ENCODE measurements at places on chromosomes 4 and X.

DNA sequence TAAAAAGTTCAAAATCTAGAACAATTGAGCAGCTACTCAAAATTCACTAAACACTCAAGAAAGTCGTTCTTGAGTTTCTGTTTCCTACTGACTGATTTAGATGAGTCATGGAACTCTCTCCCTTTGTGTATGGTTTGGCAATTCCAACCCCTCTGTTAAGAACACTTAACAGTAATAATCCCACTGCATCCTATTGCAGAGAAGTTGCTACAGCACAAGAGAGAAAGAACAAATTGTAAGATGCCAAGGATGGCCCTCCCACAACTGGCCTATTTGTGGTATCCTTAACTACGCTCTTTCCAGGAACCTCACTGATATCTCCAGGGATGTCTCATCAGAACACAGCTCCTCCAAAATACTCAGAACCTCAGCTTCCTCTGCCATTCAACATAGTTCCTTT is 701.8 kb upstream of the TENM3 start:
- DNase-seq, result peak; percentile 54

- peak; percentile 30 for DNase-seq
These were observed 97.8 kb downstream of the ZNF674 start for GRCh38 chrX:46447384-46447783.

GRCh38 chr4:176320976-176321361 is 1.2 kb downstream of the SPCS3 start:
- DNase-seq, result peak; percentile 27

- DNase-seq, result peak; percentile 49
These were observed 904 bp upstream of the WDR1 start for GRCh38 chr4:10117359-10118047.

DNA sequence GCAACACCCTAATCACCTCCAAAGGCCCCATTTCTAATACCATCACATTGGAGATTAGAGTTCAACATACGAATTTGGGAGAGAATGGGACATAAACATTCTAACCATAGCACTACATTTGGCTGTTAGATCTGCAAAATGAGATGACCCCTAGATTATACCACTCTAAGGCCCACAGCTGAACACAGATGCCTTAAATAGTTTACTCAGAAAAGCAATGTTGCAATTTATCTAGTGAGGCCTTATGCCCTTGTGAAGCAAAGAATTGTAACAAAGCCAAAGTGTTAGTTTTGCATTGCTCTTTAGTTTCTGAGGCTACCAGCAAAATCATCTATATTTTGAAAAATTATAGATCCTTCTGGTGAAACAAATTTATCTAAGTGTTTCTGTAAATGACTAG is 31.6 kb upstream of the ARHGEF6 start:
- DNase-seq, result no peak

- DNase-seq, result peak; percentile 85
These were observed at the start of gene G6PD for GRCh38 chrX:154546354-154547244. TSS of gene G6PD (minus strand) at chrX:154546846. CDS start at chrX:154546155, 691 bp downstream.

- DNase-seq, result no peak
These were observed 33.2 kb downstream of the SAT1 start for GRCh38 chrX:23816179-23816578.

DNA sequence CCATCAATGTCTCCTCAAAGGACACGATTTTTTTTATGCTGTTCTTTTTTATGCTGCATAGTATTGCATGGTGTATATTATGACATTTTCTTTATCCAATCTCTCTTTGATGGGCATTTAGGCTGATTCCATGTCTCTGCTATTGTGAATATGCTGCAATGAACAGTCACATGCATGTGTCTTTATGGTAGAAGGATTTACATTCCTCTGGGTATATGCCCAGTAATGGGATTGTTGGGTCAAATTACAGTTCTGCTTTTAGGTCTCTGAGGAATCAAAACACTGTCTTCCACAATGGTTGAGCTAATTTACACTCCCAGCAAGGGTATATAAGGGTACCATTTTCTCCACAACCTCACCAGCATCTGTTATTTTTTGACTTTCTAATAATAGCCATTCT is 113.9 kb downstream of the GRIA3 start:
- DNase-seq, result no peak

- no peak for DNase-seq
These were observed 179.7 kb downstream of the STIM2 start for GRCh38 chr4:27040356-27040755.

DNA sequence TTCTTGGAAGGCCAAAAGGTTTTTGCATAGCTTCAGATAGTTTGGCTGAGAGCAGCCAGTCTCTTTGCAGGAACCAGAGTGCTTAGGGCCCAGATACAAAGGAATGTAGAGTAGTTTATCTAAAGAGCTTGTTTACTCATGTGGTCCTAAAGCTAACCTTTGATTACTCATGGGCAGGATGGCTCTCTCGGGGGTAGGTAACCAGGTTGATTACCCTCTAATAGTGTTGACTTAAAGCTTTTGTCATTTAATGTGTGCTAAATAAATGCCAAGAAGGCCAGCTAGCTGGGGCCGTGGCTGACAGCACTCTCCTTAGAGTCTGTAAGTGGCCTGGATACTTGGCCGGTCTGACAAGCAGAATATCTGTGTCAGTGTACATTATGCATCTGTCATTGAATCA is 69.7 kb upstream of the MAGEB16 start:
- no peak for DNase-seq

GRCh38 chrX:28127662-28128061 is 146.4 kb upstream of the DCAF8L1 start:
- no peak for DNase-seq

GRCh38 chrX:130216320-130216719 is 44.6 kb downstream of the RAB33A start:
- DNase-seq, result peak; percentile 6

DNA sequence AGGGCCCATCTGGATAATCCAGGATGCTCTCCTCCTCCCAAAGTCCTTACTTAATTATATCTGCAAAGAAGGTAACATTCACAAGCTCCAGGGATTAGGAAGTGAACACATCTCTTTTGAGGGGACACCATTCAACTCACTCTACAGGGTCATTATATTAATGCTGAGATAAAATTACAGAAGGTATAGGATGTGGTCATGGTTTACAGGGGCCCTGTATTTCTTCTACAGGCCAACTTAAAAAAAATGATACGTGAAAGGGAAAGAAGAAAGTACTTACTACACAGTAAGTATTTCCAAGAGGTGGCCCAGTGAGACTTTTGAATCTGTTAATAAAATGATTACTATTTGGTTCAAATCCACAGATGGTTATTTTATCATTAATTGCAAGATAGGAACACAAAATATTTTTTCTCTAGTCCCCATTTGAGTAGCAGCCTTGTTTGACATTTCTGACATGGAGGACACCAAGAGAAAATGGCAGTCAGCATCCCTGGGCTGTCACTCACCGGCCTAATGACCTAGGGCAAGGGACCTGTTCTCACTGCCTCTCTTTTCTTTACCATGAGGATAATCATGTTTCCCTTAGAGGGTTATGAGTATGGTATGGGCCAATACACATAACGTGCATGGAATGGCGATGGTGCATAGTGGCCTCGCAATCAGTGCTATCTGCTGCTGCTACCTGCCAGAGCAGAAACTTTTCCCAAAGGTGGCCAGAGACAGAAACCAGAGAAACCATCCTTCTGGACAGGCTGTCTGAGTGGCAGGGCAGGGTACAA is 140.5 kb downstream of the PTTG2 start:
- no peak for DNase-seq

- no peak for DNase-seq
These were observed 942.7 kb upstream of the NDST4 start for GRCh38 chr4:116055857-116056827.

DNA sequence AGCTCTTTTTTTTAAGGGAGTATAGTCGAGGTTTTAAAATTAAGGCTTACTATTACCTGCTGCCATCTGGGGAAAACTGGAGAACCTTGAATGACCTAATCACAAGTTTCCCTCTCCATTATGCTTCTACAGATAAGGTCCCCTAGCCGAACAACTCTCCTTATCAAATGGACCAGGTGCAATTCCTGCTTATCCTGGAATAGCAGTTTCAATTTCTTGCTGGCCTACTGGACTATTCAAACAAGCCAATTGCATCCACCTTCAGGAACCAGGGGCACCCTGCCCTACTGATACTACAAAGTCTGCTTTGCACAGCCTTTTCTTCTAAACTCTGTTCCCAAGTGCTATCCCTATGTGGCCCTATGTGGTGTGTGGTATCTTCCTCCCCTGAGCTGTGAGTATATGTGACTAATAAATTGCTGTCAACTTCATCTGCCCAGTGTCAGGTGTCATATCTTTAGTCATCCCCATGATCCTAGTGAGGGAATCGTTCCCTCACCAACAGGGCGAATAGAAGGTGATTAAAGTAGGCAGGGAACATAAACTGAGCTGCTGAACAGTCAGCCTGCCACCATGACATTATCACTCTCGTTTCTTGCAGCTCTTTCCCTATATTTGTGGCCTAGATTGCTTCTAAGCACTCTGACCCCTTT is 128.5 kb downstream of the ATG4A start:
- DNase-seq, result no peak

- DNase-seq, result no peak
These were observed 17.2 kb upstream of the MRPL1 start for GRCh38 chr4:77845400-77845799.

- DNase-seq, result no peak
These were observed 522.5 kb upstream of the AGA start for GRCh38 chr4:177964693-177965168.

- DNase-seq, result no peak
These were observed 1429.2 kb upstream of the AGA start for GRCh38 chr4:178871476-178871875.

DNA sequence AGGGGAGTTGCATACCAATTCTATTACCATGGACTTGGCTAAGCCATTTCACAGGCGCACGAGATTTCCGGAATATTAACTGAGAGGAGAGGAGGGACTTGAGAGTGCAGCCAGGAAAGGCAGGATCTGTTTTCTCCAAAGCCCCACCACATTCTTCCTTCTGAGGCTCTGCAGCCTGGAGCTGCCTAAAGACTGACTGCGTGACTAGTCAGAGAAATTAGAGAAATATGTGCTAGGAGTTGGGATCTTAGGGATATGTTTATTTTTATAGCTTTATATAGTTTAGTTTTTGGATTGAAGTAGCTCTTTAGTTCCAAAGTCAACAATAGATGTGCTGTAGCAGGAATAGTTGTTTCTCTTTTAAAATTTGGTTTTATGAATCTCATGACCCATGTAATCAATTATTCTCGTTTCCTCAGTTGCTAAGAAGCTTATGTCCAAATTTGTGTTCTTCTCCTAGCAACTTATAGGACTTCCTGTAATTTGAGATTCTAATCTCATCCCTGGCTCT is 300.1 kb upstream of the DDX53 start:
- DNase-seq, result peak; percentile 5

- no peak for DNase-seq
These were observed 115.7 kb upstream of the MAP3K15 start for GRCh38 chrX:19630776-19631707.

DNA sequence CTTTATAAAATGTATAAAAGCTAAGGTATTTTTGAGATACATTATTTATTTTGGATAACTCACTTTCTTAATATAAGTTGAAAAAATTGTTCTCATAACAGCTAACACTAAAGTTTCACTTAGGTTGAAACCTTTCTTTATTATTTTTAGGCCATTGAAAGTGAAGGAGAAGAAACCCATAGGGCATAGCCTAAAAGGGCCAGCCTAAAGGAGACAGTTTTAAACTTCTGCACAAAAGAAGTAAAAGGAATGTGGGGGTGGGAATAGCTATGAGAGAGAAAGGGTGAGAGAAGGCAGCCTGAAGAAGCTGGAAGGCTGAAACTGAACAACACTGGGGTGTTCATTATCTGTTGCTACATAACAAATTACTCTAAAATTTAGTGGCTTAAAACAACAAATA is 57.6 kb upstream of the RAPGEF2 start:
- DNase-seq, result no peak

DNA sequence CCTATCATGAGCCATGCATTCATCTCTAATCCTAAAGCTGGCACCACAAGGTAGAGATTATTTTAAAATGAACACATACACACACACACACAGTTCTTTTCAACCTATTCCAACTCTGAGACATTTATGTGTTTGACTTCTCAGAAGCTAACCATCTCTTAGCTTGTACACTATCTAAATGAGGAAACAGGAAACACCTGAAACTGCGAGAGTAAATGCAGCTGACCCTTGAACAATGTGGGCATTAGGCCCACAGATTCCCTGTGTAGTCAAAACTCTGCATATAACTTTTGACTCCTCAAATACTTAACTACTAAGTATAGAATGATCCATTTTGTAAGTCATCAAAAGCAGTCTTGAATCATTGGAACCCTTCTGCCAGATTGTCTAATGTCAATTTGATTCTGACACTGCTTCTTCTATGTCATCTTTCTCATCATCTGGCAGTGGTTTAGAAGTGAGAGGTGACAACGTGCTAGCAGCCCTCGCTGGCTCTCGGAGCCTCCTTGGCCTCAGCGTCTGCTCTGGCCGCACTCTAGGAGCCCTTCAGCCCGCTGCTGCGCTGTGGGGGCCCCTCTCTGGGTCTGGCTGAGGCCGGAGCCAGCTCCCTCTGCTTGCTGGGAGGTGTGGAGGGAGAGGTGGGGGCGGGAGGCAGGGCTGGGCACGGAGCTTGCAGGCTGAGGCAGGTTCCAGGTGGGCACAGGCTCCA is 21.4 kb upstream of the IL15 start:
- DNase-seq, result no peak

DNA sequence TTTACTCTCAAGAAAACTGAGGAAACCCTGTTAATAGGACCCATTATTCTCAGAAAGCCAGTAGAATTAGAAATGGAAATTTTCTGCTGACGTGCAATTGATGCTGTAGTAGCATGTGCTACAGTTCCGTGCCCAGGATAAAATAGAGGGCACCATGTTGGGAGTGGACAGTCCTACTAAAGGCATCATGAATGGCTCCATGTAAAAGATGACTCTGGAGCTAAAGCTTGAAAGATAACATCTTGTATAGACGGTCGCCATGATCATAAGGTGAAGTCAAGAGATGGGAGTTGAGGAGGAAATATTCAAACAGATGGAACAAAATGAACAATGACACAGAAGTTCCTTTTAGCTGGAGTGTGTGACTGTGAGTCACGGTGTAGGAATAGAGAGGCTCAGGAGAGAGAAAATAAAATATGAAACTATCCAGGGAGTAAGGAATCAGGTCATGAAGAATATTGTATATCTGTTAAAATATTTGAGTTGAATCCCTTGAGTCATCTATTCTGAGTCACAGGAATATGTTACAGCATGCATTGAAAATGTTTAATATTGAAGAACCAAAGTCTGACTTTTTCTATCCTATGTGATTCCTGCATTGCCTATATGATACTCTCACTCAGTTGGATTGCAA is 31.8 kb downstream of the ANXA10 start:
- DNase-seq, result no peak

- peak; percentile 67 for DNase-seq
These were observed 2.9 kb downstream of the PDGFRA start for GRCh38 chr4:54231768-54232688.

Data from astrocyte of the hippocampus (primary cell).